ENCODE measurements at places on chromosomes 7 and 10.

GRCh38 chr7:149669121-149669818 lies 104.1 kb downstream of the ZNF467 start:
- peak; percentile 27 for DNase-seq

GRCh38 chr7:37815671-37816371 lies 32.6 kb upstream of the NME8 start:
- DNase-seq = no peak

DNA sequence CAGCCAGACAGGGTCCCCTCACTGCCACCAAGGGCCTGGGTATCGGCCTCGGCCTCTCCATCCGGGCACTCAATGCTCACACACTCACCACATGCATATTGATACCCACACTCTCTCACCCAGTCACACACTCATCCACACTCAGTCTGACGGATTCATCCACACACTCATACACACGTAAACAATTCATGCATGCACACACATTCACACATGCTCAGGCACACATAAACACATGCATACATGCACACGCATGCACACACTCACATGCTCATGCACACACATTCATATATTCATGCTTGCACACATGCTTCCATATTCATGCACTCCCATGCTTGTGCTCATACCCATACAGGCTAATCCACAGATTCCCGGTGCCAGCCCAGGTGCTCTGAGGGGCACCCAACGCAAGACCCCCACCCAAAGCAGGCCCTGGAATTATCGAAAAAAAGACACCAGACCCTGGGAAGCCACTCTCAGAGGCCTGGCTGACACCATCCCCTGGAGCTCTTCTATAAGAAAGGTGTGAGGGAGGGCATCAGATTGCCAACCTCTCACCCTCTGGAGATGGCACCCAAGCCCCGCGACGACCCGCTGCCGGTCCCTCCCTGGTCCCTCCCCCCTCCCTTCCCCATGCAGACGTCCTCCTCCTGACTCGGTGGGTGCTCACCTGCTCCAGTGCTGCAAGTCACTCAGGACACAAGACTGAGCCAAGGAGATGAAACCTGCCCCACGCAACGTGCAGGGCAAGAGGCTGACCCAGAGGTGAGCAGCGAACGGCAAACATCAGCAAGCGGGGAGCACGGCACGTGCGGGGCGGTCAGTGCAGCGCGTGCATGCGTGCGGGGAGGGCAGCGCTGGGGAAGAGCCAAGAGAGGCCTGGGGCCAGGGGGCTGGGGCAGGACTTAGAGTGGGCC lies 15.2 kb downstream of the STK32C start:
- no peak for DNase-seq

DNA sequence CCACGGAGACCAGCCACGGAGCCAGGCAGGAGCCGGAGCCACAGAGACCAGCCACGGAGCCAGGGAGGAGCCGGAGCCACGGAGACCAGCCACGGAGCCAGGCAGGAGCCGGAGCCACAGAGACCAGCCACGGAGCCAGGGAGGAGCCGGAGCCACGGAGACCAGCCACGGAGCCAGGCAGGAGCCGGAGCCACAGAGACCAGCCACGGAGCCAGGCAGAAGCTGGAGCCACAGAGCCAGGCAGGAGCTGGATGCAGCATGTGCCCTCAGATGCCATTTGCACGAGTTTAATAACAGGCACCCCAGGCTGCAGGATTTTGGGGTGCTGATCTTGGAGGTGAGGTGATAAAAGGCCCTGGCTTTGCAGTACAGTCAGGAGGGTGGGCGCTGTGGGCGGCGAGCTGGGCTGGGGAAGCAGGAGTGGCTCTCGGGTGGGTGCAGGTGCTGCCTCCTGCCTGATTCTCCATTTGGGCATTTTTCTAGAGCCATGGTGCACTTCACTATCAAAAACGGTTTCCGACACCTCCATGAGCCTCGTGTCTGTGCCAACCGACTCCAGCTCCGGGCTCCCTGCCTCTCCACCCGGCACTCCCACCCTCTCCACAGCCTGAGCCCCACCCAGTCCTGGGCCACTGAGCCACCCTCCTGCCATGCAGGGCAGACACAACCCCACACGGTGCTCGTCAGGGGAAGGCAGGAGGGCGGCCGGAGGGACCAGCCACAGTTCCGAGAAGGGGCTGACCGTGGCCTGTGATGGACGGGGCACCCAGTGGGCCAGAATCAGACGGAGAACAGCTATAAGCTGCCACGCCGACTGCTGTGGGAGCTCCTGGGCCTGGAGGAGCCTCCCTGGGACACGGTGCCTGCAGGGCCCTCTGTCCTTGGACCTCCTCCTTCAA lies 40.8 kb upstream of the NKX6-2 start:
- DNase-seq = no peak

DNA sequence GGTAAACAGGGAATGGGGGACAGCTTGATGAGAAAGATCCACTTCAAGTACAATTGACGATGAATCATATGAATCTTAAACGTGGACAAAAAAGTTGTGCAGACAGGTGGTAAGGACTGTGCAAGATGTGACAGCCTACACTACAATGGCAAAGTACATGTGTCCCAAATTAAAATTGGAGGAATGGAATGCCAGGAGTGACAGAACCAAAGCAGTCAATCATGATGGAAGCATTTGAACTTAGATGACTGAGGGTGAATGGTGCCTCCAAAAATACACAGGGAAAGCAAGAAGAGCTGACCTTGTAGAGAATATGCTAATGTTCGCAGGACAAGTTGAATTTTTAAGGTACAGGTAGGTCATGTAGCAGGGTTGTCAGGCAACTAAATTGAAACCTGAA lies 150.3 kb upstream of the WNT16 start:
- DNase-seq = no peak

- DNase-seq = no peak
These were observed 582 bp downstream of the TPST1 start for GRCh38 chr7:66205741-66206090.

DNA sequence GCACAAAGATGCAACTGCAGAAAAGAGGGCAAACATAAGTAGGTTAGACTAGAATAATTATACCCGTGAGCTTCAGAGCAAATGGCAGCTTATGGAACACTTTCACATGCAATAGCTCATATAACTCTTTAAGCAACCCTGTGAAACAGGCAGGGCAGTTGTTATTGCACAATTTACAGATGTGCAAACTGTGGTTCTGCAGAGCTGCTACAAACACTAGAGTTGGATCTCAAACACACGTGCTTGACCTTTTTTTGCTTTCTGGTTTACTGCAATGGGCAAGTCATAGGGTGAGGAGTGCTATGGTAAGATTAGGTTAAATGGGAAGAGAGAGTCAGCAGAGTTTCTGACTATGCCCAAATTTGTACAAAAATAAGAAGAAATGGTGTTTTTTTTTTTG lies 610.8 kb downstream of the GATA3 start:
- DNase-seq = no peak

DNA sequence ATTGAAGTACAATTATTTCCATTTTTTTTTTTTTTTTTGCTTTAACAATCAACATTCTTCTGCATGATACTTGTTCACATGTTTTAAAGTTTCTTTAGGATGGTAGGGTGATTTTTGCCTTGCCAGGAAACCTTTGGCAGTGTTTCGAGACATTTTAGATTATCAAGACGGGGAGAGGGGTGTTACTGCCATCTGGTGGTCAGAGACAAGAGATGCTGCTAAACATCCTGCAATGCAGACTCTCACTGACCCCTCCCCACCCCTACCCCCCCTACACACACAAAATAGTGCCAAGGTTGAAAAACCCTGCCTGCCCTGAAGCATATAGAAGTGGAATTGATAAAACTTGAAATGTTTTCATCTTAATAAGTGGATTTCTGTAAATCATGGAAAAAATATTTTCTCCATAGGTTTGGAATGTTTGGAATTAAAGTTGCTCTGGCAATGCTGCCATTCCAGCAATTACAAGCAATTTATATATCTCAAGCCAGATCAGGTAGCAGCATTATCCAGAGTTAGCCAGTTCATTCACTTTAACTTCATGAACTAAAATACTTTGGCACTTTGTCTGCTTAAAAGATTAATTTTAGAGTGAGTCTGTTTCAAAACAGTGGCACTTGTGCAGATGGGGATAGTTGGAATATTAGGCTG lies 62.1 kb downstream of the SDHAF3 start:
- DNase-seq = peak; percentile 43

DNA sequence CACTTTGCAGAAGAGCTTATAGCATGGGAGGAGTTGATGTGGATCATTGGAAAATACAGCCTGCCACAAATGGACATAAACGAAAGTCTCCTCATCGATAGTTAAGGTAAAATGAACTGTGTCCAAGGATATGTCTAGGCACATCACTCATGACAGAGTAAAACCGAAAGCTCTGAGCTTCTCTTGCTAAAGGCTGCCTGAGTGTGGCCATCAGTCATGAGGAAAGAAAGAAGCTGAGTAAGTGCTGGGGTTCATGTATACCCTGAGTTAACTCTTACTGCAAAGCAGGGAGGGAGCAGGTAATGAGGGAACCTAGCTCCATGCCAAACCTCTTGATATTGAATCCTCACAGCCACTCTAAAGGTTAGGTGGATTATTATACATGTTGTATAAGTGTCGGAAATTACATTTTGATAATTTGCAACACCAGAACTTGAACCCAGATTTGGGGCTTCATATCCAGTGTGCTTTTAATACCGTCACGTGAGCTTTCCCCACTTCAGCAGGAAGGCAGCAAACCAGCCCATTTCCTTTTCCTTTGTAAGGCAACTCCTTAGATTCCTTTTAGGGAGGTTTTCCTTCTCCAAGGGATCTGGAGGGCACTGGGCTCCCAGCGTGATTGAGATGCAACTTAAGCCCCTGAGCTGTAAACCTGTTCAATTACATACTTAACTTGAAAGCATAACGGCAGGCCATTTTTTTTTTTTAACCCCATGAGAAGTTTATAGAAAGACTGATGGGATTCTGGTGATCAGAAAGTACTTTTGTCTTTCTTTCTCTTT lies 215.0 kb downstream of the PHF14 start:
- no peak for DNase-seq

DNA sequence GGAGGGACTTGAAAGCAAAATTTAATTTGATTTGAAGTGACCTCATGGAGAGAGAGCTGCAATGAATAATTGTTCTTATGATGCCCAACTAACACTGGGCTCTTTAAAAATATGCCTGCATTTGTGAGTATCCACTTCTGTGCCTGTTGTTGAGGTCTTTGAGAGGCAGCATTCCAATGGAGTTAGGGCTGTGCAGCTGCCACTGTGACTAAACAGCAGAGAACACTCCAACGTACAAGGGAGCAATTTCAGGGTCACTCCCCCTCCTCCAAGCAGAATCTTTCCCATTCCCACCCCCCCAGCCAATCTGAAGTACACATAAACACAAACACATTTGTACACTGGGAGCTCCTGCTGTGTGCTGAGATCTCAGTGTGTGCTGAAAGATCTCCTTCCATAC lies 28.0 kb upstream of the GSAP start:
- DNase-seq = no peak
